M059J (cell line): ENCODE measurements at places on chromosomes 16 and 17. TPM values are rescaled to one million over a fixed set of nuclear protein-coding genes. Genes with fewer than 3 reads are reported as not detected.
A peak's percentile ranks its signal among the peaks of the same experiment; 100 is the strongest.

DNA sequence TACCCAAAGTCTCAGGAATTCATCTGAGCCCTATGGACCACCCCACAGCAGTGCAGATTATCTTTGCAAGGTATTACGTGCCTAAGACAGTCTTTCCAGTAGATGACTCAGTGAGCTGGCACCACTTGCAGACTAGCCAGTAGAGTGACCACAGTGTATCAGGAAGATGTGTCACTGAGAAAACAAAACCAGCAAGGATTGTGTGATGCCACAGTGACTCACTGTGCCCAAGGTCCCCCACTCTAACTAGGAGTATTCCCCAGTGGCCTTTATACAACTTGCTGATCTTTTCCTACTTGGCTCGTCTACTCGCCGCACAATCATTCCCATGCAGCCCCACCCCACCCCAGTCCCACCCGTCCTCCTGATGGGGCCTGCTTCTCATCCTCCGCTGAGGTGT lies 26.8 kb upstream of the PRKCA start:
- DNase-seq, result peak; percentile 98

DNA sequence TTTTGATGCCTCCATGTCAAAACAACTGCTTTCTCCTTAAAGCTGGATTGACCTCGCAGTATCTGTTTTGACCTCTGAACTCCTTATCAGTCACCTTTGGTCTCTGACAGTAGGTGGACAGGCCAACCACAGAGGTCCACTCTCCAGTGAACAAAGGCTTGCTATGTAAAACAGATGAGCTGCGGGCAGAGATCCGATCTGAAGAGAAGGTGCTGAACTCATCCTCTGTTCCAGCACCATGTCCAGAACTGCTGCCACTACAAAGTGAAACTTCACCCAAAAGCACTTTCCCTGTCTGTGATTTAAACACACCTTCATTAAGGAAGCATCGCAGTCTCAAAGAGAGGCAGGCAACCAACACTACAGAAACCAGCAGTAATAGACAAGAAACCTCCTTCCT lies 117.3 kb upstream of the CORO6 start:
- no peak for DNase-seq

DNA sequence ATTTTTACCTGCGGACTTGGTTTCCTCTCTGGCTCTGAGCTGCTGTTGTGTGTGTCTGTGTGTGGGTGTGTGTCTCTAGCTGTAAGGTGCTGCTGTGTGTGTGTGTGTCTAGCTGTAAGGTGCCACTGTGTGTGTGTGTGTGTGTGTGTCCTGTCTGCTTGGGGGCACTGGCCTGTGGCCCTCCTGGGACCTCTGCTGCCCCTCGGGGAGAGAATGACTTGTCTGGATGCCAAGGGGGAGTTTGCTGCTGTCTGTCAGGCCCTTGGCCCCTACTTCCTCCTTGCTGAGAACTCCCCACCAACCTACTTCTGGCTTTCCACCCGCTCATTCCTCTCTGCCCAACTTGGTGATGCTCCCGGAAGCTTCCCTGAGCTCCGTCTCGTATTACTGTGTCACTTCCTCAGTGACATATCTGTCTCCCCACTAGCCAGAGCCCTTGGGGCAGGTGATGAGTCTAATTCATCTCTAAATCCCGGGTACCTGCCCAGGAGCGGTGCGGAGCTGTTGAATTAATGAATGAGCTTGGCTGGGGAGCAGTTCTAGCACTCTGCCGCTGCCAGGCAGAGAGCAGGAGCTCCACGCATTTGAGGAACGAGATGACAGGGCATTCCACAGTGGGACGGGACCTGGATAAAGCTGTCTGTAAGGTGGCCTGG lies 3.5 kb upstream of the LASP1NB start:
- peak; percentile 31 for DNase-seq

DNA sequence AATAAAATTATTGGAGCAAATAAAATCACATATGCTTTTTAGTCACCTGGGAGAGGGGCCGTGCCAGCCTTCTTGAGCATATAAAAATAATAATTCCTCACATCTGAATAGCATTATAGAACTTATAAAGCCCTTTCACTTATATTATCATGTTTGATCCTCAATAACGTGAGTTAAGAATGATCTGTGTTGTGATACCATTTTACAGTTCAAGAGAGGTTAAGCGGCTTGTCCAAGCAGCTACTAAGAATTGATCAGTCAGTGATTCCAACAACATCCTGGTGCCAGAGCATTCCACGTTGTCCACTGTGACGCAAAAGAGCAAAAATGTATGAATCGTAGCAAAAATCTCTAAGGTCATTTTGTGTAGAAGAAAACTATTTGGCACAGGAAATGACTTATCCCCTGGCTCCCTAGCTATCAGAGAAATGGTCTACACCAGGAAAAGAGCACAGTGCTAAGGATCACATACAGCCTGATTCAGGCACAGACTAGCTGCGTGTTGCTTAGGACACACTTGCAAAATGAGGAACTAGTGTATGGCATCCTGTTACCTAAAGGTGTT lies 33.0 kb downstream of the ANKFN1 start:
- peak; percentile 91 for DNase-seq

DNA sequence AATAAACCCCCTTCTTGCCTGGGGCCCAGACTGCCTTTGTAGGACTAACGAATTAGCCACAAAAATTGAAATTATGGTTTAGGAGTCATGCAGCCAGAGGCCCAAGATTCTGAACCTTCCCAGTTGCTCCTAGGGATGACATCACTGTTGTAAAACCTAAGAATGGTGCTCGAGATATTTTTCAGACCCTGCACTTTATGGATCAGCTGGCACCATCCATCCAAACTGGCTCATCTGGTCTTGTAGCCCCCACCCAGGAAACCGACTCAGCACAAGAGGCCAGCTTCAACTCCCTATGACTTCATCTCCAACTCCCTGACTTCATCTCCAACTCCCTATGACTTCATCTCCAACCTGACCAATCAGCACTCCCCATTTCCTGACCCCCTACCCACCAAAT lies 10.9 kb upstream of the EVPL start:
- peak; percentile 47 for DNase-seq

GRCh38 chr17:39663340-39663687 lies 1.8 kb upstream of the TCAP start:
- no peak for DNase-seq

- peak; percentile 22 for DNase-seq
Measured at GRCh38 chr16:9965079-9965478, 217.1 kb downstream of the GRIN2A start.

- DNase-seq, result no peak
Measured at GRCh38 chr16:14371778-14372431, 258.2 kb downstream of the PARN start.

GRCh38 chr17:46123607-46124006 lies 69.6 kb downstream of the KANSL1 start:
- DNase-seq, result no peak

GRCh38 chr17:73419881-73420280 lies 108.1 kb upstream of the CDC42EP4 start:
- DNase-seq, result peak; percentile 79

- no peak for DNase-seq
Measured at GRCh38 chr17:82751171-82751570, 694 bp upstream of the TBCD start.

DNA sequence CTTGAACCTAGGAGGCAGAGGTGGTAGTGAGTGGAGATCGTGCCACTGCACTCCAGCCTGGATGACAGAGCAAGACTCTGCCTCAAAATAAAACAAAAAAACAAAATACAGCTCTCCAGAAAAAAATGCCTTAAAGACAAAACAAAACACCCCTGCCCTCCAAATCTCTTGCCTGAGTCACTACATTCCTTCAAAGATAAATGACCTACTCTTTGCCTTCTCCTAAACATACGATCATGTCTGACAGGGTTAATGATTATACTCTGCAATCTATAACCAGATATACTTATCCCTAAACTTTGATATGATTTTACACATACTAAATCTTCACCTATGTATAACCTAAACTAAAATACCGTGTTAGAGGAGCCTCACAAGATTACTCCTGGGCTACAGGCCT lies 1.4 kb upstream of the SETD6 start:
- no peak for DNase-seq

DNA sequence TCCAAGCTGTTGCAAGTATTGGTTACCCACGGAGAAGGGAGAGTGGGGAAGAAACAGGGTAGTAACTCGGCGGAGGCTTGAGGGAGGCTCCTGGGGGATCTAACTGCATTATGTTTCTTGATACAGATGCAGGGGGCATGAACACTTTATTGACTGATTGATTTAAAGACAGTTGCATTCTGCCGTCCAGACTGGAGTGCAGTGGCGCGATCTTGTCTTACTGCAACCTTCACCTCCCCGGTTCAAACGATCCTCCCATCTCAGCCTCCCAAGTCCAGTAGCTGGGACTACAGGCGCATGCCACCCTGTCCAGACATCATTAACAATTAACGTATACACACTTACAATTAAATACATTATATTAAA lies 15.1 kb upstream of the ERN2 start:
- no peak for DNase-seq

- no peak for DNase-seq
Measured at GRCh38 chr16:86030116-86030515, 131.2 kb downstream of the IRF8 start.

- DNase-seq, result no peak
Measured at GRCh38 chr17:82593590-82594087, 54.6 kb downstream of the WDR45B start.

DNA sequence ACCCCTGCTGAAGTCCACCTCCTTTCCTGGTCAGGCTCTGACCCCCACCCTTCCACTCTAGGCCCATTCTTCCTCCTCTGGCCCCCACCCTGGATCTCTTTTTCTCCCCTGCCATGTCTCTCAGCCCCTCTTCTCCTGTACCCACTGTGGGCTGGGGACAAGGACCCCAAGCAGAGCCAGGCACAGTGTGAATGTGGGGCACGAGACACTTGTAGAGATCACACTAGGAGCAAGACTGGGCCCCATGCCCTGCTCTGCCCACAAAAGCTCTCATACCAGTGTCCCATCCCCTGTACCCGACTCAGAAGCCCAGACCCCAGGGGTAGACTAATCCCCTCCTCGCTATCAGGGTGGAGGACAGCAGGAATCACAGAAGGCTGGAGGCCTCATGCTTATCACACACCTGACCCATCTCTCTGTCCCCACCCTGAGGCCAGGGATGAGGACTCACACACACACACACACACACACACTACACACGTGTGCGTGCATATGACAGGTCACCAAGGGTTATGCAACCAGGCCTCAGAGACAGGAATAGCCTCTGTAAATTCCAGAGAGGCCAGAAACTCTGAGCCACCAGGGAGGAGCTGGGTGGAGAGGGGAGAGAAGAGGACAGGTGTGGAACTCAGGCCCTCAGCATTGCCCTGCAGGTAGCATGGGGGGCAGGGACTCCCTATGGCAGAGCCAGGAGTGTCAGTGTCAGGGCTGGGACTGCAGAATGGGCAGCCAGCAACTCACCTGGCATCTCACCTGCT lies 21.1 kb downstream of the ARHGAP27 start:
- DNase-seq, result no peak

TPPP3 gene
- 0.47 and 0.69 TPM in 2 replicates for total RNA-seq

DHX58 gene
- total RNA-seq, result 22.3 TPM in 2 replicates

PIMREG gene
- 76.1 and 87.3 TPM in 2 replicates for total RNA-seq

PRAC2 gene
- not detected in 2 replicates for total RNA-seq

KRT33A gene
- total RNA-seq, result 0.17 TPM in 1 of 2 replicates, not detected in the other

CDH13 gene
- 51.0 and 61.5 TPM in 2 replicates for total RNA-seq

PRSS27 gene
- total RNA-seq, result 0.17 TPM in 1 of 2 replicates, not detected in the other

C16orf87 gene
- total RNA-seq, result 19.7 and 21.6 TPM in 2 replicates

PMFBP1 gene
- 0.30 and 1.0 TPM in 2 replicates for total RNA-seq

CCL17 gene
- total RNA-seq, result not detected in 2 replicates

TEKT5 gene
- total RNA-seq, result 1.4 TPM in 1 of 2 replicates, not detected in the other

NPTX1 gene
- 0.79 and 2.0 TPM in 2 replicates for total RNA-seq

ABCA5 gene
- total RNA-seq, result 0.05 TPM in 1 of 2 replicates, not detected in the other

MYO18A gene
- total RNA-seq, result 21.8 and 63.3 TPM in 2 replicates

TMEM114 gene
- not detected in 2 replicates for total RNA-seq

HYDIN gene
- total RNA-seq, result 0.07 TPM in 1 of 2 replicates, not detected in the other
